ENCODE measurements at places on chromosomes 3 and 15. TPM values are rescaled to one million over a fixed set of nuclear protein-coding genes. Genes with fewer than 3 reads are reported as not detected.
A peak's percentile ranks its signal among the peaks of the same experiment; 100 is the strongest.

FAM3D gene
- 0.16 TPM for total RNA-seq

PLA2G4E gene
- not detected for total RNA-seq

GRCh38 chr3:49177073-49177472 is 5.7 kb downstream of the KLHDC8B start:
- H3K4me1 ChIP-seq: peaks cover 73% of the 10 kb centered on the region
- H3K4me3 ChIP-seq: no peak overlapping the region
- H3K36me3 ChIP-seq: peaks cover 27% of the 10 kb centered on the region
- peak overlapping the region; percentile 53 for H3K27ac ChIP-seq
- DNase-seq: no peak

GRCh38 chr3:37537914-37538691 is 323.6 kb upstream of the CTDSPL start:
- peak; percentile 44 for DNase-seq
- H3K4me1 ChIP-seq: peaks cover 72% of the 10 kb centered on the region
- peak overlapping the region; percentile 62 for H3K27ac ChIP-seq
- H3K36me3 ChIP-seq: peaks cover 71% of the 10 kb centered on the region
- H3K4me3 ChIP-seq: no peak overlapping the region

DNA sequence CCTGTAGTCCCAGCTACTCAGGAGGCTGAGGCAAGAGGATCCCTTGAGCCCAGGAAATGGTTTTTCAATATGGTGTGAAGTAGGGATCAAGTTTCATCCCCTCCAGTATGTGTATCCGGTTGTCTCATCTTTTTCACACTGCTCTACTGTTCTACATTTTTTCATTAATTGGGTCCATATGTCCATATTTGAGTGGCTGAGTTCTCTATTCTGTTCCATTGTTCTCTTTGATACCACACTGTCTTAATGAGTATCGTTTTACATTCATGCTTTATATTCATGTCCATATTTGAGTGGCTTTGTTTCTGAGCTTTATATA is 81.6 kb upstream of the LRRFIP2 start:
- no peak for DNase-seq
- H3K36me3 ChIP-seq: peaks cover 38% of the 10 kb centered on the region
- no peak overlapping the region for H3K27ac ChIP-seq

DNA sequence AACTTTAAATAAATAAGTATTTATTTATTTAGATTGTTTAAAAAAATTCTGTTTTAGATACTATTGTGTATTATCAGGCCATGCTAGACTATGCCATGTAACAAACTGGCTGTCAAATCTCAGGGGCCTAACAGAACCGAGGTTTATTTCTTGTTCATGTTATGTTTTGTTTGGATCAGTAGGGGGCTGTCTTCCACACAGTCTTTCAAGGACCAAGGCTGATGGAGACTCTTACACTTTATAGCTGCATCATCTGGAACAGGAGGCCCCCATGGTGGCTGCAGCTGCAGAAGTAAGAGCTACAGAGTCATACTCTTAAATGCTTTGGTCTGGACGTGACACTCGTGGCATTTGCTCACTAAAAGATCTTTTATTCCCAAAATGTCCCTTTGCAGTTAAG is 33.0 kb upstream of the ARL14 start:
- no peaks in the 10 kb centered on the region for H3K4me1 ChIP-seq
- no peaks in the 10 kb centered on the region for H3K36me3 ChIP-seq

GRCh38 chr3:120661945-120662344 is 20.1 kb downstream of the HGD start:
- peaks cover 4% of the 10 kb centered on the region for H3K4me1 ChIP-seq
- no peak overlapping the region for H3K4me3 ChIP-seq
- H3K27me3 ChIP-seq: no peaks in the 10 kb centered on the region
- no peaks in the 10 kb centered on the region for H3K36me3 ChIP-seq
- DNase-seq: no peak

GRCh38 chr3:38551026-38551832 is 55.1 kb downstream of the EXOG start:
- DNase-seq: no peak
- H3K27me3 ChIP-seq: no peaks in the 10 kb centered on the region
- H3K4me1 ChIP-seq: peaks cover 26% of the 10 kb centered on the region
- H3K36me3 ChIP-seq: peaks cover 54% of the 10 kb centered on the region

GRCh38 chr15:35674873-35675781 is 129.2 kb upstream of the DPH6 start:
- H3K4me1 ChIP-seq: peaks cover 61% of the 10 kb centered on the region
- H3K27ac ChIP-seq: peak overlapping the region; percentile 76
- no peak for DNase-seq
- H3K4me3 ChIP-seq: no peak overlapping the region
- no peaks in the 10 kb centered on the region for H3K36me3 ChIP-seq

XCR1 gene
- total RNA-seq: not detected

SKIC8 gene
- 24.6 TPM for total RNA-seq

DNA sequence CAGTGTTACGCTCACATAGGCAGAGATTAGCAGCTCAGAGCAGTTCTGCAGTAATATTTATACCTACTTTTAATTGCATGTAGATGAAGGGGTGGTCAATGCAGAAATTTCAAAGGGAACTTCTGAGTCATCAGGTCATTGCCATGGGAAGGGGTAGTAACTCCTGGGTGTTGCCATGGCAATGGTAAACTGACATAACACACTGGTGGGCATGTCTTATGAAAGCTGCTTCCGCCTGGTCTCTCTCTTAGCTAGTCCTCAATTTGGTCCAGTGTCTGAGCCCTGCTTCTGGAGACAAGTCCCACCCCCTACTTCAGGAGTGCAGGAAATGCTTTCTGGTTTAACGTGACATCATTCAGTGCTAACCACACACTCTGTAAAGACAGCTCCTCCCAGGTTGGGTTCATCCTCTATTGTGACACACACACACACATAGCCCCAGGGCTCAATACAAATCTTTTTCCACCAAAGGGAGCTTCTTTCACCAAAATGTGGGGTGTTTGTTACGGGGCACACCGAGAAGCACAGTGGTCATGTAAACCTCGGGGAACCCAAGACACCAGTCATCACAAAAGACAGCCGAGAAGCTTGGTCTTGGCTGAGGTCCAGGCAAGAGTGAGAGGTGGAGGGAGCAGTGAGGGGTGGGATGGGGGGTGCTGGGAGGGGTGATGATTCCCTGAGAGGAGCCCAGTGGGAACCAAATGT is 74.5 kb downstream of the TLE3 start:
- H3K27ac ChIP-seq: peak overlapping the region; percentile 42
- H3K36me3 ChIP-seq: no peaks in the 10 kb centered on the region
- H3K4me1 ChIP-seq: peaks cover 31% of the 10 kb centered on the region
- no peak overlapping the region for H3K4me3 ChIP-seq
- peaks cover 65% of the 10 kb centered on the region for H3K27me3 ChIP-seq

DNA sequence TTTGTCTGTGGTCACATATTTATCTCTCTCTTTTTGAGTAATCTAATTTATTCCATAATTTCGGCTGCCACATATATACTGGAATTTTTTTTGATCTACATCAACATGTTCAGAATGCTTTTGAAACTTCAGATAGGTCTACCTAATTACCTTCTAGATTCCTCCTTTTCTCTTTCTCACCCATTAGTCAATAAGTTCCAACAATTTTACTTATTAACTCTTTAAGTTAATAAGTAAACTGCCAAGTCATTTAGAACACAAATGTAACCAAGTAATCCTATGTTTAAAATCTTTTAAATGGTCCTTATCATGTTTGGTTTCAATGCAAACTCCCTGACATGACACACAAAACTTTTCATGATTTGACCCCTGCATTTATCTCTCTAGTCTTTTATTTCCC is 410.5 kb downstream of the UNC13C start:
- DNase-seq: no peak
- H3K4me3 ChIP-seq: no peak overlapping the region
- no peaks in the 10 kb centered on the region for H3K4me1 ChIP-seq
- no peak overlapping the region for H3K27ac ChIP-seq

PLA2G4D gene
- total RNA-seq: not detected

DNA sequence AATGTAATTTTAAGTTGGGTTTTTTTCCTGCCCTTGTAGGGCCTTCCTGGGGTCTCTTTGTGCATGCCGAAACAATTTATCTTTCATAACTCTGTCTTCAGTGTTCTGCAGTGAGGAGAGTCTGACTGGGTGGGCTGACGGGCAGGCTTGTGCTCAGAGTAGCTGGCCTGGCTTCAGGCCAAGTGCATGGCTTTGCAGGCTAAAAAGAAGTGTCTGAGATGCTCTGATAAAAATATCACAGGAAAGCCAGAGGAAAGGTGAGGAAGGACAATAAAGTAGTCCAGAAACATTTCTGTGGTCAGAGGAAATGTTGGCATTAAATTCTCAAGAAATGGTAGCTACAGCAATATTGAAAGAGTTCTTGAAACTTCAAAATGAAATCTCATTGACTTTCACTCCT is 25.5 kb downstream of the ST3GAL6 start:
- H3K27ac ChIP-seq: peak overlapping the region; percentile 71
- no peak overlapping the region for H3K4me3 ChIP-seq
- peaks cover 5% of the 10 kb centered on the region for H3K36me3 ChIP-seq
- no peaks in the 10 kb centered on the region for H3K27me3 ChIP-seq
- DNase-seq: peak; percentile 28
- H3K4me1 ChIP-seq: peaks cover 53% of the 10 kb centered on the region

- H3K4me1 ChIP-seq: peaks cover 6% of the 10 kb centered on the region
- H3K27ac ChIP-seq: no peak overlapping the region
- no peak overlapping the region for H3K4me3 ChIP-seq
- H3K36me3 ChIP-seq: no peaks in the 10 kb centered on the region
- H3K27me3 ChIP-seq: no peaks in the 10 kb centered on the region
Measured at GRCh38 chr15:65033659-65034269, 4.3 kb upstream of the MTFMT start.

KNG1 gene
- total RNA-seq: 0.14 TPM

GRCh38 chr3:195911041-195911945 is 2.9 kb upstream of the TNK2 start:
- no peaks in the 10 kb centered on the region for H3K36me3 ChIP-seq
- peaks cover 6% of the 10 kb centered on the region for H3K27me3 ChIP-seq
- no peak for DNase-seq
- H3K4me3 ChIP-seq: no peak overlapping the region

- H3K36me3 ChIP-seq: no peaks in the 10 kb centered on the region
- peaks cover 67% of the 10 kb centered on the region for H3K4me1 ChIP-seq
- no peaks in the 10 kb centered on the region for H3K27me3 ChIP-seq
- no peak overlapping the region for H3K4me3 ChIP-seq
- peak overlapping the region; percentile 56 for H3K27ac ChIP-seq
- DNase-seq: no peak
Measured at GRCh38 chr15:67110361-67110781, 45.0 kb downstream of the SMAD3 start.

DNA sequence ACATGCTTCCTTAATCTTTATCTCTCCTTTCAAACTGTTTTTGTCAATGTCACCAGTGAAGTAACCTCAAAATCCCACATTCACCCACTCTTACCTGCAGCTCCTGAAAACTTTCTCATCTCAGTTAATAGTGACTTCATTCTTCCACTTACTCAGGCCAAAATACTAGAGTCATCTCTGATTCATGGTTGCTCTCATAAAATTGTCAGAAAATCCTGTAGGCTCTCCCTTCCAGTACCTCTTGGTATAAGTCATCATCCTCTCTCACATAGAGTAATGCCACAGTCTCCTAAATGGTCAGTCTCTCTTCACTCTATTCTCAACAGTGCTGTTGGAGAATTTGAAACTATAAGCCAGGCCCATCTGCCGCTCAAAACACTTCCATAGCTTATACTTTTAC is 34.9 kb upstream of the POU1F1 start:
- H3K4me3 ChIP-seq: no peak overlapping the region
- DNase-seq: no peak
- H3K36me3 ChIP-seq: no peaks in the 10 kb centered on the region

DNA sequence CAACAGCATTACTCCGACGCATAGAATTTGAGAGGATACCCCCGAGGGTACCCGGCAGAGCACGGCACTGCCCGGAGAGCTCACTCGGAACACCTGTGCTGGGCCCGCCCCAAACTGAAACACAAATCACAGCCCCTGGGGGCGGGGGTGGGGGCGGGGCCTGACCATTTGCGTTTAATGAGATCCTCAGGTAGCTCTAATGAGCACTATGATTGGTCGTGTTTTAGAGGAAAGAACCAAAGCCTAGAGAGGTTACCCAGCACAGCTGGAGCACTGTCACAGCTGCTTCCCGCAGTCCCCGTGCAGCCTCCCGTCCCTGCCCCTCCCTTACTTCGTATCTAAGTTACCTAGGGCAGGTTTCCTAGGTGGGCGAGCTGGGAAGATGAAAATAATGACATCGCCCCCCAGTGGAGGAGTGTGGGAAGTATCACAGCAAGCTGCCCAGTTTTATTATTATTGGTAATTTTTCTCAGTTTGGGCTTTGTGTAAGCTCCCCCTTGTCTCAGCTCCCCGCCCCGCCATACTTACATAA is 187.1 kb downstream of the PDE8A start:
- no peaks in the 10 kb centered on the region for H3K36me3 ChIP-seq
- peak overlapping the region; percentile 47 for H3K4me3 ChIP-seq
- no peak for DNase-seq
- peaks cover 6% of the 10 kb centered on the region for H3K4me1 ChIP-seq

DNA sequence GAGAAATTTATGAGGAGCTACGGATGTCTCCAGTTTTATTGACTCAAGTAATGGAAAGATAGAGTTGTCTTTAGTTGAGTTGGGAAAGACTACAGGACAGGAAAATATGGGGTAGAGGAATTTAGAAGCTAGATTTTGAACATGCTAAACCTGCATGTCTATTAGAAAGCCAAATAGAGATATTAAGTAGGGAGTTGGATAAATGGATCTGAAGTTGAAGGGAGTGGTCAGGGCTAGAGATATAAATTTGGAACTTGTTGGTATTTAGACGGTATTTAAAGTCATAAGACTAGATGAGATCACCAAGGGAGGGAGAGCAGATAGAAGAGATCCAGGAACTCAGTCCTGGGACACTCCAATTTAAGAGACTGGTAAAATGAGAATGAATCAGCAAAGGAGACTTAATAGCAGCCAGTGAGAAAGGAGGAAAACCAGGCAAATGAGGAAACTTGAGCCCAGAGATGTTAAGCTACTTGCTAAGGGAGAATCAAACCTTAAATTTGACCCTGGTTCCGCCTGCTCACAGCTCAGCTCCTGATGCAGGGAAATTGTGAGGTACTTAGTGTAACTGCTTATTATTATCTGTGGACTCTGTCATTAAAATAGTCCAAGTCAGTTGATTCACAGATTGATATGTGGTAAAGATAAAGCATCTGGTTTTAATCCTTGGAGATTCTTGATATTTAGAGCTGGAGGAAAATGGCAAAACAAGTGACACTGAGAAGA is 35.8 kb downstream of the ABI3BP start:
- no peaks in the 10 kb centered on the region for H3K36me3 ChIP-seq
- no peak overlapping the region for H3K4me3 ChIP-seq
- H3K4me1 ChIP-seq: no peaks in the 10 kb centered on the region
- no peak for DNase-seq
- H3K27ac ChIP-seq: peak overlapping the region; percentile 47

RPP25 gene
- 2.4 TPM for total RNA-seq

- peaks cover 52% of the 10 kb centered on the region for H3K27me3 ChIP-seq
- no peaks in the 10 kb centered on the region for H3K4me1 ChIP-seq
- no peak for DNase-seq
- H3K27ac ChIP-seq: no peak overlapping the region
- H3K4me3 ChIP-seq: no peak overlapping the region
Measured at GRCh38 chr3:182668974-182669373, 124.3 kb upstream of the ATP11B start.

ROBO2 gene
- total RNA-seq: 0.19 TPM

C3orf49 gene
- total RNA-seq: not detected

- peaks cover 14% of the 10 kb centered on the region for H3K27me3 ChIP-seq
- H3K4me3 ChIP-seq: peak overlapping the region; percentile 93
- peak; percentile 27 for DNase-seq
- H3K4me1 ChIP-seq: peaks cover 83% of the 10 kb centered on the region
- peak overlapping the region; percentile 99 for H3K27ac ChIP-seq
- peaks cover 20% of the 10 kb centered on the region for H3K36me3 ChIP-seq
Measured at GRCh38 chr15:81002331-81003096, 1.8 kb downstream of the TLNRD1 start.

ECE2 gene
- not detected for total RNA-seq

GRCh38 chr3:169980055-169980454 is 13.4 kb downstream of the SEC62 start:
- H3K27me3 ChIP-seq: no peaks in the 10 kb centered on the region
- DNase-seq: no peak
- H3K4me1 ChIP-seq: no peaks in the 10 kb centered on the region
- no peak overlapping the region for H3K27ac ChIP-seq
- H3K4me3 ChIP-seq: no peak overlapping the region
